ENCODE measurements at places on chromosomes 12 and 14.

DNA sequence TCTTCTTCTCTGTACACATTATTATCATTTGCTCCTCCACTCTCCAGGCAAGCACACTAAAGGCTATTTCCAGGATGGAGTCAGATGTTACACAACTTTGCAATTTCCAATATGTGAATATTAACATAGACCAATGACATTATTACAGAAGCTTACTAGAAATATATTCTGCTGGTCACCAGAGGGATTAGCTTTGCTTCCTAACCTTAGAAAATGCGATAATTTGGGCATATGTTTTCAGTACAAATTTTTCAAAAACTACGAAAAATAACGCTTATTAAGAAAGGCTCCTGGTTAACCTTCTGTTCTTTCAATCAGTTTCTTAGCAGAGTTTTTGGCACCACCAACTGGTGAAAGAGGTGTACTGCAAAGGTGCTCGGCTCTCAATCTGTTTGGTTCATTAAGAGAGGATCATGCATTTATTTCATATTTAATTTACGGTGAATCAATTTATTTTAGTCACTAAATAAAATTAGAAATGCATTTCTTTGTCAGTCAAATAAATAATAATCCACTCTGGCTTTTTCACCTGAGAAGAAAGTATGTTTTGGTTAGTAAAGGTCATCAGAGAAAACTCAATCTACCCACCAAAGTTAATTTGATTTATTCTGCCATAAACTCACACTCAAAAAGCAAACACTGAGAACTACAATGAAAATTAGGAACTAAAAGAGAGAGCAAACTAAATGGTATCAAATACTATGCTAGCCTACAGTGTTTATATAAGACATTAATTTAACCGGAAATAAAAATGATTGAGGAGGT is 39.2 kb downstream of the EFCAB11 start:
- DNase-seq, result no peak

DNA sequence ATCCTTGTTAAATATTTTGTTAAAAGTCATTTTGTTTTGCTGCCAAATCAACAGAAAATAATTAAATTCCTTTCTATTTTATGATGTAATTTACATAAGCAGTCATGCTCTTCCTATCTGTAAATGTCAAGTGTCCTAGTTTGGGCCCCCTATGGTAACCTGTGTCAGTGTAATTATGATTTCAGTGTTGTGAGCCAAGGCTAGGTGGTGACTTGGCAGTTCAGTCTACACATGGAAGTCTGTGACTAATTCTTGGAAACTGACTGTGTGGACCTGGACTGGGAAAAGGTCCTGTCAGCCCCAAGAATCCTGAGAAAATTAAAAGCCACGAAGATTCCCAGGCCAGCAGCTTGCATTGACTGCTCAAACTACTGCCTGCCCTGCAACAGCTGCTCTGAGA is 371.0 kb downstream of the FUT8 start:
- no peak for DNase-seq

DNA sequence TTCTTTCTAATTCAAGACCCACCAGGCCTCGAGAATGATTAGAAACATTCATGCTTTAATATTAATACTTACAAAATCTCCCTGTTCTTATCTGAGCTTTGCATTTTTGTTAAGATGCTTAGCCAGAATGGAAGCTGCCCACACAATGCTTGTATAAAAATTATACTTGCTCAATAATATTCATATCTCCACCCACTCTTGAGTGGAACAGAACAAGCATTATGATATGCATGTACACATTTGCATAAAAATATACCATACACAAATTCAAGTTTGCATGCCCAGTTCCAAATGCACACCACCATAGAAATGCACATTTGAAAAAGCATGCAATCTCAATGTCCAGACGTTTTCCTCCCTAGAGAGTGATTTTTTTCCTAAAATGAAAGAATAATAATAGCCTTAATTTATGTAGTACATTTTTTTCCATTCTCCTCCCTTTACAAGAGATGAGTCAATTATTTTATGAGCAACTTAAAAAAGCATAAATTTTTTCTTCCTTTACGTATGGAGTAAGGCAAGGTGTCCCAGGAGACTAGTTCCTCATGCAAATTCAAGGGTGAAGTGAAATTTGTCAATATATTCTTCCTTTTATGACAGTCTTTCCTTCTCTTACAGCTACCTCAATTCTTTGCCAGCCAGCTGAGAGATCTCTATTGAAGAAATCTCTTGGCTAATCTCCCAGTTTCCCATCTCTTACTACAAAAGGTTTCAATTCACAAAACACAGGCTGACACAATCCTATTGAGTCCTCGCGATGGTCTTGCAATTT is 313.1 kb upstream of the GARIN6 start:
- no peak for DNase-seq

GRCh38 chr12:51012570-51013236 is 13.5 kb downstream of the SLC11A2 start:
- DNase-seq, result no peak

DNA sequence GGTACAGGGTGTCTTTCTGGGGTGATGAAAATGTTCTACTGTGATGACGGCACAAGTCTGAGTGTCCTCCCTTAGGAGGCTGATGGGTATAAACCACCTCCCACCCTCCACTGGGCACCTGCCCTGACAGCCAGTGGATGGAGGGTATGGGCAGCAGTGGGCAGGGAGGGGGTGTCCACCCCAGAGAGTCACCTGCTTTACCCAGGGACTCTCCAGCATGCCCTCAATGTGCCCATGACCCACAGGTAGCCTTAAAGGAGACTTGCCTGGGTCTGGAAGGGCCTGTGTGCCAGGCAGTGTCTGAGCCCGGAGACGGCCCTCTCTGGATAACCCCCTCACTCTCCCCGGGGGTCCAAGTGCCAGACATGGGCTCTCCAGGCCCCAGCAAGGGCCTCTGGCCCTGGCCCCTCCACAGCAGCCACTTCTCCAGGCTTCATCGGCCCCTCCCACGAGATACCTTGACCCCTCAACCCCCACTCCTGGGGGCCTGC is 38.8 kb downstream of the CCNK start:
- DNase-seq, result no peak

DNA sequence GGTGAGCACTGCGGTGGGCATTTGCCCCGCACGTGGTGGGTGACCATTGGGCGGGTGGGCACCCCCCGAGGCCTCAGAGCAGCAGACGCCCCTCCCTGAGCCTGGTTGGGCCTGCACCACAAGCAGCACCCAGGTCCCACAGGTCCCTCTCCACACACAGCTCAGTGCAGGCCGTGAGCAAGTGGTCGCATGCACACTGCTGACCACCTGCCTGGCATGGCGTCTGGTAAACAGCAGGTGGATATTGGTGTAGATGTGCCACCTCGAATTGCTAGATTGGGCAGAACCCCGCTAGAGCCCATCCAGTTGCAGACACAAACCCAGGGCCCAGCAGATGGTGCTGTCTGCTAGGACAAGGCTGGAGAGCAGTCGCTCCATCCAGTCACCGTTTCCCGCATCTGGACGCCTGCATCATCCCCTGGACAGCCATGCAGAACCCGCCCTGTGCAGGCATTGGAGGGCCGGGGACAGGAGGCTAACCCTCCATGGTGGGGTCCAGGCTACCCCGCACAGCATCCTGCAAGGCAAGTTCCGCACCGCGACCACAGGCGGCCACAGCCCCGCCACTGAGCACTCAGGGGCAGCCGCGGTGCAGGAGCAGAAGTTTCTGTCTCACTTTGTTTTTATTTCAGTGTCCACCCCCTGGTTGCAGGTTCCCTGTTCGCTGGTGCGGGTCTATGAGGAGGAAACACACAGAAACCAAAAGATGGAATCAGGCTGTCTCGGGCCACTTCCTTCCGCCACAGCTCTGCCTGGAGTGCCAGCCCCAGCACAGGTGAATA is 45.6 kb upstream of the RIMBP2 start:
- DNase-seq, result no peak

GRCh38 chr14:92495027-92495426 is 18.6 kb upstream of the RIN3 start:
- peak; percentile 1 for DNase-seq

All from SIG-M5 (cell line).